ENCODE measurements at places on chromosomes 6 and 20.

GRCh38 chr6:90780141-90780540, 193.3 kb upstream of the MAP3K7 start:
- H3K27ac ChIP-seq = no peak overlapping the region
- H3K36me3 ChIP-seq = no peaks in the 10 kb centered on the region
- no peak for DNase-seq
- H3K27me3 ChIP-seq = peaks cover 24% of the 10 kb centered on the region

- peaks cover 24% of the 10 kb centered on the region for H3K4me1 ChIP-seq
- H3K4me3 ChIP-seq = no peak overlapping the region
- H3K27ac ChIP-seq = peak overlapping the region; percentile 73
- H3K36me3 ChIP-seq = peaks cover 4% of the 10 kb centered on the region
These were observed 95.5 kb downstream of the ASXL1 start for GRCh38 chr20:32453467-32454163.

GRCh38 chr6:36623547-36624459, 29.6 kb downstream of the SRSF3 start:
- no peaks in the 10 kb centered on the region for H3K36me3 ChIP-seq
- H3K4me3 ChIP-seq = no peak overlapping the region
- H3K27ac ChIP-seq = peak overlapping the region; percentile 75

DNA sequence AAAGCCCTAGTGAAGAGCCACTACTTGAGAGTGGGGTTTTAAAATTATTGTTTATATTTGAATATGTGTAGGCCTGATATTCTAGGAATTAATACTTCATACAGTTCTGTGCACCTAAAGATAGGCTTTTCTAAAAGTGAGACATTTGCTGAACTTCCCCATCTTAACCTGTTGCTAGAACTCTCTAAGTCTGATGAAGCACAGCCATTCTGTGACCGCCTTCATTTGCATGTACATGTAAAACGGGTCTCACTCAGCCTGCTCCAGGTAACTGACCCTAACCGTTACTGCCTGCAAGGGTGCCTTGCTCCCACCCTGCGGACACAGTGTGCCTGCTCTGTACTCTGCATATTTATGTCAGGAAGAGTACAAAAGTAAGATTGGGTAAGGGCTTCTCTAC, 44.3 kb upstream of the IRF4 start:
- H3K4me1 ChIP-seq = peaks cover 20% of the 10 kb centered on the region
- no peak overlapping the region for H3K4me3 ChIP-seq
- H3K27ac ChIP-seq = no peak overlapping the region
- DNase-seq = no peak

DNA sequence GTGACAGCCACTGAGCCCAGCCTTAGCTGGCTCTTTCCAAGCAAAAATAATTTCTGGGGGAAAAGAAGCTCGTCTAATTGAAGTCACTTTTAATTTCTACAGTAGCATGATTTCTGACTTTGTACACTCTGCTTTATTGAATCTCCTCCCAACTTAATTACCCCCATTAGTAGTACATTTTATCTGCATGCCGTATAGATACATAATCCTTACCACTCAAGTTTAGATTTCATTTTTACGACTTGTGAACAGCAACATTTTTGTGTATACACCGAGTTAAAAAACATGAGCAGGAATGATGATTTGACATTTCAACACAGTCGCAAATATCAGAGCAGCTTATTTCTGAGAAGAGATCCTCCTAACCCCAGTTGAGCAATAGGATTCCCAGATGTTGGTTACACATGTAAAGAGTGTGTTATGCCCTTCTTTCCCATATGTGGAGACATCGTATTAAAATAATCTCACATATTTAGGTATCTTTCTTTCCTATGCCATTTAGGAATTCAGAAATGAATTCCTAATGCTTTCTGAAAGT, 127.3 kb upstream of the MTHFD1L start:
- no peaks in the 10 kb centered on the region for H3K4me1 ChIP-seq
- peaks cover 5% of the 10 kb centered on the region for H3K27me3 ChIP-seq
- no peak for DNase-seq

- peak overlapping the region; percentile 0 for H3K4me3 ChIP-seq
- H3K27ac ChIP-seq = no peak overlapping the region
- H3K27me3 ChIP-seq = peaks cover 8% of the 10 kb centered on the region
- H3K4me1 ChIP-seq = peaks cover 21% of the 10 kb centered on the region
These were observed 2.4 kb downstream of the ABT1 start for GRCh38 chr6:26599134-26599533.

GRCh38 chr6:15524861-15525401, 137.9 kb downstream of the DTNBP1 start:
- no peaks in the 10 kb centered on the region for H3K27me3 ChIP-seq
- H3K36me3 ChIP-seq = peaks cover 61% of the 10 kb centered on the region
- no peak for DNase-seq
- no peak overlapping the region for H3K4me3 ChIP-seq

GRCh38 chr6:123562677-123563076, 74.1 kb downstream of the TRDN start:
- H3K4me3 ChIP-seq = no peak overlapping the region
- H3K4me1 ChIP-seq = no peaks in the 10 kb centered on the region
- DNase-seq = no peak

DNA sequence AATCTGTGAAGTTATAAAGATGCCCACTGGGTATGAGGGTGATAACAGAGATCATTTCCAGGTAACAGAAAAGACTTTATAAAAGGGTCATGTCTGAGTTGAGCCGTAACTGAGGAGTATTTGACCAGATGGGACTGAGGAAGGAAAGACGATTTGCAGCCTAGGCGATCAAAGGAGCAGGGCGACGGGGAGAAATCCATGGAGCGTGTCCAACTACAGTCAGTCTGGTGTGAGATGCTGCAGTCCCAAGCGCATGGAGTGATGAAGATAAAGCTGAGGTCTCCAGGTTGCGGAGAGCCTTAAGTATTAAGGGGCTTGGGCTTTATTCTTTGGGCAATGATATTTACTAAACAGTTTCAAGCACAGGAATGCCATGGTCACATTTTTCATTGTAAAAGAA, 166.7 kb downstream of the PRKN start:
- H3K27me3 ChIP-seq = no peaks in the 10 kb centered on the region
- no peaks in the 10 kb centered on the region for H3K4me1 ChIP-seq
- H3K36me3 ChIP-seq = peaks cover 35% of the 10 kb centered on the region
- no peak overlapping the region for H3K4me3 ChIP-seq
- no peak for DNase-seq

- no peak overlapping the region for H3K27ac ChIP-seq
- DNase-seq = no peak
- no peaks in the 10 kb centered on the region for H3K36me3 ChIP-seq
- peaks cover 6% of the 10 kb centered on the region for H3K27me3 ChIP-seq
- H3K4me1 ChIP-seq = no peaks in the 10 kb centered on the region
- no peak overlapping the region for H3K4me3 ChIP-seq
These were observed 110.0 kb downstream of the QRSL1 start for GRCh38 chr6:106739387-106739786.

DNA sequence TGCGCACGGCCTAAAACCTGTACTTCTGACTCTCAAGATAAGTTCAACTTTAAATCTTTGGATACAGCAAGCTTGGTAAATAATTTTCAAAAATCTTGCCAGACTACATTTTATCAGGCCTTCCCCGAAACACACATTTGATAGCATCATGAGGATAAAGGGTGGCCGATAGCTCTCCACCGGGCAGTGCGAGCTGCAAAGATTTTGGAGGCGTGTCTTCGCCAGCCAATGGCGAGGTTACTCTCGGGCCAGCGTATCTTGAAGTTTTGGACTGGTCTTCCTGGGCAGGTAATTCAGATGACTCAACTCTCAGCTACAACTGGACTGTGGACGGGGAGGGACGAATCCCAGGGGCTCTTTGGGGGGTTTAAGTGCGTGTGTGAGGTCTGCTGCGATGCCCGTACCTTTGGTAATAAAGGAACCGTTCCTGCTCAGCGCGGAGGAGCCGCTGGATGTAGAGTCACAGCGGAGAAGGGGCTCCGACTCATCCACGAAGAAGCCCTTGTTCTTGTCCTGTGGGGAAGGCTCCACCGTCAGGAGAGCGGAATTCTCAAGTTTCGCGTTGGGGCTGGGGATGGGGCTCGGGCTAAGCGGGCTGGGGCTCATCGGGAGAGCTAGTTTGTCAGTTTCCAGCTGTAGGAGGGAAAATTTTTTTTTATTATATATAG, 75.3 kb downstream of the TNFRSF21 start:
- H3K4me1 ChIP-seq = no peaks in the 10 kb centered on the region
- H3K36me3 ChIP-seq = no peaks in the 10 kb centered on the region
- no peak for DNase-seq

GRCh38 chr6:168011291-168011690, 13.8 kb downstream of the KIF25 start:
- H3K27ac ChIP-seq = no peak overlapping the region
- peaks cover 4% of the 10 kb centered on the region for H3K27me3 ChIP-seq
- H3K4me3 ChIP-seq = no peak overlapping the region
- no peaks in the 10 kb centered on the region for H3K36me3 ChIP-seq

- no peaks in the 10 kb centered on the region for H3K36me3 ChIP-seq
- no peak for DNase-seq
- H3K27ac ChIP-seq = peak overlapping the region; percentile 93
- peaks cover 19% of the 10 kb centered on the region for H3K4me1 ChIP-seq
- peak overlapping the region; percentile 86 for H3K4me3 ChIP-seq
These were observed 21.9 kb upstream of the RREB1 start for GRCh38 chr6:7085911-7086310.

- peaks cover 5% of the 10 kb centered on the region for H3K27me3 ChIP-seq
- DNase-seq = no peak
- H3K4me1 ChIP-seq = peaks cover 4% of the 10 kb centered on the region
- peak overlapping the region; percentile 31 for H3K4me3 ChIP-seq
- H3K27ac ChIP-seq = no peak overlapping the region
These were observed 60.1 kb upstream of the LRRC1 start for GRCh38 chr6:53734473-53735299.

DNA sequence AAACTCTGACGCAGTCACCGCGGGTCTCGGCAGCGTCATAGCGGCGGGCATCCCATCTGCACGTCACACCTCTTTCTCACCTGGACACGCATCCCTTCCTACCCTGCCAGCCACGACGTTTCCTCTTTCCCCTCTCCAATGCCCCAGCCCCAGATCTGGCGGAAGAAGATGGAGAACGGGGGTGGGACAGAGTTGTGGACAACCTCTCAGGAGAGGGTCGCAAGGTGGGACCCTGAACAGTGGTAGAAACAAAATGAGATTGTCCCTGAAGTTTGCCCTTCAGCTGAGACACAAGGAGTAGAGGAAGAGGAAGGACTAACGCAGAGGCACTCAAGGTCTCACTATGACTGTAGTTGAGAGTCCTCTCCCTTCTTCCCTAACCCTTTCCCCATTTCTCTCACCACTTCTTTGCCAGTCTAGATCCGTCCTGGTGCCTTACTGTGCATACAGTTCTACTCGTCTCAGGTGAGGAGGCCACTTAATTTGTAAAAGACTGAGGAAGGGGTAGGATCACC, 562 bp downstream of the TRIM39 start:
- no peak for DNase-seq
- no peaks in the 10 kb centered on the region for H3K36me3 ChIP-seq
- peak overlapping the region; percentile 100 for H3K27ac ChIP-seq
- H3K27me3 ChIP-seq = no peaks in the 10 kb centered on the region
- peak overlapping the region; percentile 87 for H3K4me3 ChIP-seq

- H3K4me3 ChIP-seq = peak overlapping the region; percentile 69
- DNase-seq = no peak
- H3K27ac ChIP-seq = peak overlapping the region; percentile 81
- H3K4me1 ChIP-seq = peaks cover 35% of the 10 kb centered on the region
- H3K36me3 ChIP-seq = peaks cover 84% of the 10 kb centered on the region
These were observed 40.7 kb downstream of the STK38 start for GRCh38 chr6:36506611-36507010.

DNA sequence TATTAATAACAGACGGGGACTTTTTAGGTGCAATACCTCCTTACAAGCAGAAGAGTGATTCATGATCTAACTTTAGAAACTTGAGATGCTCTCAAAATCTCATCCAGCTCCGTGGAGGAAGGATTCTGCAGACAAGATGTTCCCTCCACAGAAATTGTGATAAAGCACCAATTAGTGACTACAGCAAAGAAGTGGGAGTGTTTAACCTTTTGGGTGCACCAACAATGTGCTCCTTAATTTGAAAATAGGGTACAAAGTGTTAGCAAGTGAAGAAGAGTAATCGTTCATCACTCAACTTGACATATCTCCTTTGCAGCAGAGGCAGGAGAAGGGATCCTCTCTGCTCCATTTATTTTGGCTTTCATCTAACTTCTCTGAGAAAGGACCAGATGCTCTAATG, 22.8 kb upstream of the SCP2D1 start:
- no peak overlapping the region for H3K4me3 ChIP-seq
- H3K27ac ChIP-seq = no peak overlapping the region
- peaks cover 18% of the 10 kb centered on the region for H3K4me1 ChIP-seq
- DNase-seq = no peak
- peaks cover 11% of the 10 kb centered on the region for H3K36me3 ChIP-seq

DNA sequence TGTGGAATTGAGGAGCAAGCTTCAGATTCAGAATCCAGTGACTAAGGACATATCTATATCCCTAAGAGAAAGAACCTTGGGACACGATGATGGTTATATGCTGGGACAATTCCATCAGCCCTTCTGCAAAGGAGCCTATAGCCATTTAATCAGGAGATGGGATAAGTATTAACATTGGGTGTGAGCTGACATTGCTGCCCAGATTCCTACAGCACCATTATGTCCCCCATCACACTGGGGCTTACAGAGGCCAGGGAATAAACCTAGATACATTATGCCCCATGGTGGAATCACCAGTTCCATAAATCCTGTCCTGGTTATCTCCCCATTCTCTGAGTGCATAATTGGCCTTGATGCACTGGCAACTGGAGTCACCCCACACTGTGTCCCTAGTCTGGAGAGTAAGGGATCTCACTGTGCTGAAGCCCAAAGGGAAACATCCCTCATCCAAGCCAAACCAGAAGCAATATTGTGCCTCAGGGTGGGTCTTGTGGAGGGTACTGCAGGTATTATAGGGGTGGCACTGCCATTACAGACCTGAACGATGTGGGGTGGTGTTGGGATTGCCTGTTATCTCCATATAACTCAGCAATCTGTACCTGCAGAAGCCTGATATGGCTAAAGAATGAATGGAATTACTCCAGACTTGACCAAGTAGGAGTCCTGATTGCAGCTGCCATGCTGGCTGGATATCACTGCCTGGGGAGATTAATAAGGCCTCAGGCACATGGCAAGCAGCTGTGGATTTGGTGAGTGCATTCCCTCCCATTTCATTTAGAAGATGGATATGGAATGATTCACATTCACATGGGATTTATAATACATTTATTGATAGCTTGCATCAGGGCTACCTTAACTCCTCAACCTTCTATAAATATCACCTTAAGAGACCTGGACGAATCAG, 5.0 kb downstream of the HLA-A start:
- DNase-seq = no peak
- peaks cover 58% of the 10 kb centered on the region for H3K36me3 ChIP-seq
- H3K4me3 ChIP-seq = peak overlapping the region; percentile 98
- H3K27ac ChIP-seq = peak overlapping the region; percentile 96

- H3K27ac ChIP-seq = peak overlapping the region; percentile 23
- no peaks in the 10 kb centered on the region for H3K27me3 ChIP-seq
- peaks cover 90% of the 10 kb centered on the region for H3K4me1 ChIP-seq
These were observed 17.2 kb downstream of the TAB2 start for GRCh38 chr6:149334682-149335160.

All from naive thymus-derived CD8-positive, alpha-beta T cell (primary cell).